Uterus (tissue), 4 donors: ENCODE measurements at places on chromosomes 5 and 9. TPM values are rescaled to one million over a fixed set of nuclear protein-coding genes. Genes with fewer than 3 reads are reported as not detected.

The GRM6 gene
- not detected for total RNA-seq

The PFN3 gene
- total RNA-seq, result not detected

The BAAT gene
- total RNA-seq, result not detected

The FBXL7 gene
- 6.5 TPM for total RNA-seq

The TMEFF1 gene
- not detected for total RNA-seq

The SELENOP gene
- 403 TPM for total RNA-seq

The TAS2R1 gene
- total RNA-seq, result not detected

DNA sequence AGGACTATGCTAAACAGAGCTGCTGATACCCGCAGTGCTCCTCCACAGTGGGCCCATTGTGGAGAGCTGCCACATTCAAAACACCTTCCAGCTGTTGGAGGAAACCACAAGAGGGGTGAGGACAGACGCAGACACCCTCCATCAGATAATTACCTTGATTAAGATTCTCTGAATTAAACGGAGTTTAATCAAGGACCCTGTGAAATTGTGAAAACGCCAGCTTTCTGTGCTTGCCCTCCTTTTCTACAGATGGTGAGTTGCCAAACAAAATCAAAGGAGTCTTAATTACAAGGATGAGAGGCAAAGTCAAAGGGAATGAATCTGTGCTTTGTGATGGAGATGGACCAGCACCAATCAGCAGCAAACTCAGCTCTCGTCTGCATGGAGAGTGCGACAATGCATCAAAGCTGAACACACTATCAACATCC is 596.1 kb downstream of the ELAVL2 start:
- no peak for DNase-seq
- H3K4me1 ChIP-seq, result no peaks in the 10 kb centered on the region
- H3K4me3 ChIP-seq, result no peak overlapping the region
- no peaks in the 10 kb centered on the region for H3K27me3 ChIP-seq

DNA sequence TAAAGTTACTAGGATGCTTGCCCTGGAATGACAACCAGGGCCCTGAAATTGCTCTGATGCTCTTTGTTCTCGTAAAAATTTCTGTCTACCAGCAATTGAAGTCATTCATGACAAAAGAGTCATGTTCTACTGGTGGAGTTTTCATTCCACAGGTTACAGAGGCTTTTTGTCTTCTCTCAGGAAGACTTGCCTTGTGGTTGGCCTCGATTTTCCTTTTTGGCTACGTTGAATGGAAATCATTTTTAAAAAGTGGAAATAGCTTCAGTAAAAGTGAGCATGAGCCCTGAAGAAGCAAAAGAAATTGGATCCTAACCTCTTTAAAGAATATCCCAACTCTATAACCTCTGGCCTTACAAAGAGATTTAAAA is 255.2 kb downstream of the AOPEP start:
- DNase-seq, result no peak
- H3K4me3 ChIP-seq, result no peak overlapping the region
- peak overlapping the region; percentile 30 for H3K27ac ChIP-seq
- no peaks in the 10 kb centered on the region for H3K27me3 ChIP-seq
- no peaks in the 10 kb centered on the region for H3K36me3 ChIP-seq

DNA sequence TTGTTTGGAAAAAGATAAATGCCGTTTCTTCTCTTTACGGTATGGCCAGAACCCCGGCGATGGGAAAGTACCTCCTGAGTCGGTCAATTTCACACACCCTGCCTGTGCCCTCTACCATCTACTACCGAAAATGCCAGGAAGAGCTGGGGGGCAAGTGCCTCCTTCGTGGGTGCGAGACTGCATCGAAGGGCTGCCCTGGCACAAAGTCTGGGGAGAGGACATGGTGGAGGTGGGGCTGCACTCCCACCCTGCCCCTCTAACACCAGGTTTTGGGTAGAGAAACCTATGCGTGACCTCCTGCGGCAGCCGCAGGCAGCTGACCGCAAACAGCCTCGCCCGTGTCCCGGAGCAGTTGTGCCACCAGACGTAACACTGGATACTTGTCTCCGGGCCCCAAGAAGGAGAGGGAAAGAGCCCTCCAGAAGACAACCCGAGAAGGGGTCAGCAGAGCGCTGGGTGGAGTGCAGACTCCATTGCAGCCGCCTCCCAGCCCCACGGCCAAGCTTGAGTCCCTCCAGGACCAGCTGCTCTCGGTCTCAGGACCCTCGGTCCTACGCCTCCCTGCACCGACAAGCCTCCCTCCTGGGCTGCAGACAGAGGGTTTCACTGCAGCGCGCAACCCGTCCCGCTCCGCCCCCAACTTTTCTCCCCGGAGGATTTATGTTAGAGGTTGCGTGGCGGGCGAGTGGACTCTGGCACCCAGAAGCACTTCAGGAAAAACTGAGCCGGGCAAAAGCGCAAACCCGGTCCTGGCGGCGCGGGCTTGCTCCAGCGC is 823 bp upstream of the PRDM6 start:
- H3K4me1 ChIP-seq, result no peaks in the 10 kb centered on the region
- H3K36me3 ChIP-seq, result no peaks in the 10 kb centered on the region
- H3K4me3 ChIP-seq, result peak overlapping the region; percentile 59
- peaks cover 45% of the 10 kb centered on the region for H3K27me3 ChIP-seq
- no peak for DNase-seq

- DNase-seq, result no peak
- no peak overlapping the region for H3K4me3 ChIP-seq
- H3K27ac ChIP-seq, result no peak overlapping the region
- no peaks in the 10 kb centered on the region for H3K27me3 ChIP-seq
Observed at GRCh38 chr9:35627575-35627974, 9.4 kb upstream of the CD72 start.

- H3K27ac ChIP-seq, result no peak overlapping the region
- H3K36me3 ChIP-seq, result no peaks in the 10 kb centered on the region
- no peaks in the 10 kb centered on the region for H3K27me3 ChIP-seq
- peak; percentile 13 for DNase-seq
- no peaks in the 10 kb centered on the region for H3K4me1 ChIP-seq
Observed at GRCh38 chr9:136028760-136029470, 66.2 kb downstream of the NACC2 start.

DNA sequence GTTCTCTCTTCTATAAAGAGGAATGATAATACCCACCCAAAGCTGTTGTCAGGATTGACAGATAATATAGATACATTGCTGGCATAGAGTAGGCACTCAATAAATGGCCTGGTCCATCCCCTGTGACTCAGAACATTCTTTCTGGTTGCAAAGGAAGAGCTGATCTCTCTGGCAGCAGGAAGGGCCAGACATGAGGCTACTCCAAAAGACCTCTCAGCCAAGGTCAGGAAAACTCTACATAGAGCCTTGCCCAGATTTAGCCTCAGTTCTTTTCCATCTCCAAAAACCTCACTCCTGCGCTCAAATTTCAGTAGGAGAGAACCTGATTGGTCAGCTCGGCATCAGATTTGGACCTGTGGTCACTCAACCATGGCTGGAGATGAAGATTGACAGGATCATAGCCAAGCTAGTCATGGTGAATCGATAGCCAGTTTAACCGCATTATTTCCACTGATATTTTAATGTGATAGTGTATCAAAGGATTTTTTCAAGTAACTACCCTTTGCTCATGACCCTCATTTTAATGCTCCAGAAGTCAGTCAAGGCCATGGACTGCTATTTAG is 319.6 kb downstream of the DRD1 start:
- H3K27me3 ChIP-seq, result no peaks in the 10 kb centered on the region
- no peak overlapping the region for H3K4me3 ChIP-seq
- H3K27ac ChIP-seq, result no peak overlapping the region
- H3K36me3 ChIP-seq, result no peaks in the 10 kb centered on the region
- DNase-seq, result no peak
- no peaks in the 10 kb centered on the region for H3K4me1 ChIP-seq

- H3K27me3 ChIP-seq, result no peaks in the 10 kb centered on the region
- peak overlapping the region; percentile 99 for H3K27ac ChIP-seq
- H3K4me3 ChIP-seq, result no peak overlapping the region
- DNase-seq, result no peak
- peaks cover 76% of the 10 kb centered on the region for H3K4me1 ChIP-seq
Observed at GRCh38 chr5:150136305-150137167, 19.1 kb downstream of the PDGFRB start.

DNA sequence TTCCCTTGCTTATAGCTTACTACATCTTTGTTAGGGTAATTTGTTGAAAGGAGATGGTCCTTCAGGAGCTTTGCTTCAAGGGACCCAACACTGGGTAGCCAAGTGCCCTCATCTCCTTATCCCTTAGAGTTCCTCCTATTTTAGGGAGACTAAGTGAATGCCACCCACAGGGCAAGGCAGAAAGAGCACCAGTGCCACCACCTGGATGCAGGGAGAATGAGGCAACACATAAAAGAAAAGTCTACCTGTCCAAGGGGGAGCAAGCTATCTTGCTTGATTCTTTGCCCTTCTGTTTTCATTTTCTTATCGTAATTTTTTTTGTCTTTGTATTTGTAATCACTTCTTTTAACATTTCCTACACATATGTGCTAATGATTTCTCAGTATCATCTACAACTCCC is 205.5 kb downstream of the NPR3 start:
- H3K4me1 ChIP-seq, result no peaks in the 10 kb centered on the region
- no peaks in the 10 kb centered on the region for H3K36me3 ChIP-seq
- no peak for DNase-seq

DNA sequence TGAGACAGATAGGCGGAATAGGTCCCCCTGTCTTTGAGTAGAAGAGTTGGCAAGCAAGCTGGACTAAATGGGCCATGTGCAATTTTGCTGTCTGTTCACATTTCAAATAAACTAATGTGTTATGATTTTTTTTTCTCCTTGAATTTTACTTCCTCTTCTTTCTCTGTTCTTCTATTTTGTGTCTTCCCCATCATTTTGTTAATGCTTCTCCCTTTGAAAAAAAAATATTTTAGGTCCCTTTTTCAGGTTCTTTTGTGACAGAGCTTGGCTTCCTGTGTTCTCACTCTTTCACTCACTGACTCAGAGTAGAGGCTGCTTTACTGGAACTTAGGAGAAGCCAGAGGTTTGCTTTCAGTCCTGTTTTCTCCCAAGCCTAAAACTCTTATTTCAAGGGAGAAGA is 48.1 kb downstream of the PTCD2 start:
- no peaks in the 10 kb centered on the region for H3K36me3 ChIP-seq
- no peak overlapping the region for H3K4me3 ChIP-seq
- H3K4me1 ChIP-seq, result peaks cover 6% of the 10 kb centered on the region
- no peaks in the 10 kb centered on the region for H3K27me3 ChIP-seq
- no peak overlapping the region for H3K27ac ChIP-seq
